Common myeloid progenitor, CD34-positive (primary cell): ENCODE measurements at places on chromosomes 13 and 19.

DNA sequence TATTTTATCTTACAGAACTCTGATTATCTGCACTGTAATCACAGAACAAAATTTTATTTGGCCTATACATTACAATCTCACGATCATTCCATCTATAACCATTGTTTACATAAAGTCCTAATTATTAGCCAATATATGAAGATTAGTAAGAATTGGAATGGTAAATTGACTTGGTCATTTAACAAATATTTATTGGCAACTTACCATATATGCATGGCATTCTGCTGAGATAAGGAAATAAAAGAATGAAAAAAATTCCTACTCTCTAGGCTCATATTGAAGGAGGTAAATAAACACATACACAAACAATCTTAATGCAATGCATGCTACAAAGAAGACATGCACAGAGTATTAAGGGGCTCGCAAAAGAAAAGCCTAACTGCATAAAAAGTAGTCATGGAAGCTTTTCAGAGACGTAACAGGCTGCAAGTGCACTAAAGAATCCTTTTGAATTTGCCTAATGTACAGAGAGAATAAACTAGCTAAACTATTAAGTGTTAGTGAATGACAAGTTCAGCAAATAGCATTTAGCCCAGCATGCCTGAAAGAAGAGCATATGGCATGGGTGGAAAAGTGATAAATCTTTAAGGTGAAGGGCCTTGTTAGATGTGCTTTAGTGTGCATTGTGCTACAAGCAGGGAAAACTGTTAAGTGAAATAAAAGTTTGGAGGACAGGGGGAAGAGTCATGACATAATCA lies 1131.1 kb downstream of the PCDH9 start:
- DNase-seq = no peak

- DNase-seq = no peak
Measured at GRCh38 chr19:50159078-50159477, 4.0 kb downstream of the IZUMO2 start.

DNA sequence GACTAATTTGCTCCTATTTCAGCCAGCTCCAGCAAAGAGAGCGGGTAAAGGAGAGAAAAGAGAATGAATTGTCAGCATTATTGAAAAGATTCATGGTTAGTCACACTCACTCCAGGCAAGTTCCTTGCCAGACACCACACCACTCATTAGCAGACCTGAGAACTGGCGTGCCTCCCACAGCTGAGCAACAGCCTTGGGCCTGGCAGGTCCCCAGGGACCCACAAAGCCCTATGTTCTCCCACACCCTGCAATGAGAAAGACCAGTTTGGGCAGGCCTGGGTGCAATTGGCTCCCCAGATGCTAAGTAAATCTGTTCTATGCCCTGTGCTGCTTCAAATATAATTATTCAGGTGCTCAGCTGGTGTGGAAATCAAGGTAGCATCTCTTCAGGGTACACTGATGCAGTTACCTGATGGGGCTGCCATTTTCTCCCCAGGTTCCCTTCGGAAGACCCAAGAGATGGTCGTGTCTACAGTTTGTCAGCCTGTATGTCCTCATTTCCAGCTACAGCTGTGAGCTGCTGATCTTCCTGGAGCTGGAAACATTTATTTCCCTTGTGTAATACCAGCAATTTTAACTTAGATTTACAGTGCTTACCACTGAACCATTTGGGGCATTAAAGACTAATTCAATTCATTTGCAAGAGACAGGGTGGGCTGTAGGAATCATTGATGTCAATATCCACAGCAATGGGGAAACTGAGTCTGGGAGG lies 405.0 kb downstream of the COG6 start:
- no peak for DNase-seq

DNA sequence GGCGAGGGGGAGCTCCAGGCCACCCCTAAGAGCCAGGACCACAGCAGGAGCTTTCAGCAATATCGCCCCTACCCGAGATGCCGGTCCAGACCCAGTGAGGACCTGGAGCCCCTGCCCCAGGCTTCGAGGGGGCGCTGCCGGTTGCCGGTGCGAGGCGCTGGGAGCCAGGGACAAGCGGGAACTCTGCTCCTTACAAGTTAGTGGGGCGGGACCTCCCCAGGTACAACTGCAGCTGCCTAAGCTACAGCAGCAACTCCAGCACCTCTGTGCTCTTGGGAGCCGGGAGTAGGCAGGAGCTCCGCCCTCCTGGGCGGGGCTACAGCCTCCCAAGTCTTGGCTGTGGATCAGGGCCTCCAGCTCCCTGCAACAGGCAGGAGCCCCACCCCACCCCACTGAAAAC lies 15.2 kb upstream of the TSC22D1 start:
- DNase-seq = no peak

DNA sequence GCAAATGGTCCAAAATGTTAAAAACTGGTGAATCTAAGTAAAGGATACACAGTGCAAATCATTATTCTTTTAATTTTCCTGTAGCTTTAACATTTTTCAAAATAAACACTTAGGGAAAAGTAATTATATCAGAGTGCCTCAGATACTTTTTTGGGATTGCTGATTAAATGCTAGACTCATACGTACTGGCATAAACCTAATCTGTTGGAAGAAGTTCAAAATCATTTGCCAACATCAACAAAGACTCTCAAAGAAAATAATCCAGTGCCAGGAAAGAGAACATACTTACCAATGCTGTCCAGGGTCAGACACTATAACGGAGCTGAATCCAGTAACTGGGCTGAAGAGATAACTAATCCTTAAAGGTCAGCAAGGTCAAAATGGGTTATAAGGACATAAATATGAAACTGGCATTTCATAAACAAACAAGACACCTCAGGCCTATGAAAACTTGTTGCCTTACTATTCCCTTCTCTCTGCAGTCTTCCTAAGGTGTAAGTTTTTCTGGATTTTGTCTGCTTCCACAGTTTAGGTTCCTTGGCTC lies 3.3 kb upstream of the ZNF420 start:
- DNase-seq = no peak
